Stimulated activated CD8-positive, alpha-beta memory T cell treated with anti-CD3 and anti-CD28 coated beads, Interleukin-7, amount 100 ng/mL, for 4 hours (primary cell): ENCODE measurements at places on chromosomes 5 and 9.

GRCh38 chr9:130159915-130160670 is 12.1 kb upstream of the NCS1 start:
- DNase-seq = no peak

- no peak for DNase-seq
Observed at GRCh38 chr5:16461026-16461425, 4.6 kb downstream of the ZNF622 start.

DNA sequence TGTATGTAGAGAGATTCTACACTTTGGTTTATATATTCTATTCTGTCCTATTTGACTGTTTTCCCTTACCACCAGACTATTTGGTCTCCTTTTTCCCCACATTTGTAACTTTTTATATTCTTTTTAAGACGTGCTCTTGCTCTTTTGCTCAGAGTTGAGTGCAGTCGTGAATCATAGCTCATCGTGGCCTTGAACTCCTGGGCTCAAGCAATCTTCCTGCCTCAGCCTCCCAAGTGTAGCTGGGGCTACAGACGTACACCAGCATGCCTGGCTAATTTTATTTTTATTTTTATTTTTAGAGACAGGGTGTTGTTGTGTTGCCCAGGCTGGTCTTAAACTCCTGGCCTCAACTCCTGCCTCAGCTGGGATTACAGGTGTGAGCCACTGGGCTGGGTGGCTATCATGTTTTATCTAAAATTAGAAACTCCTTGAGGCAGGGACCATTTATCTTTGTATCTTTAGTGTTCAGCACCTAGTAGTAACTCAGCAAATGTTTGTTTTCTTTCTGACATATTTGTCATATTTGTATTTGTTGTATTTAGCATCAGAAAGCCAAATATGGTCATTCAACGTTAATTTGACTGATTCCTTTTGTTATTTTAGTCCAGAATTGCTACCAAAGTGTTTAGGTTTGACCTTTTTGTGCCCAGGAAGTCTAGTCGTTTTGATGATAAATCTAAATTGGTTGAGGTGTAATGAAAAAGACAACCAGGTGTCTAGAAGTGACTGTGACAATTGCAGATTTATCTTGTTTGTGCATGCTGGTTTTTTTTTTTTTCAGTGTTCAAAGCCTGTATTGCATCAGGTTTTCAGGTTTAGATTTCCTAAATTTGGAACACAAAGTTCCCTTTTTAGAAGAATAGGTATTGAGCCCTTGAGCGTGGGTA is 44.3 kb downstream of the ERBIN start:
- DNase-seq = no peak

- DNase-seq = no peak
Observed at GRCh38 chr9:32092031-32092430, 292.4 kb upstream of the ACO1 start.

DNA sequence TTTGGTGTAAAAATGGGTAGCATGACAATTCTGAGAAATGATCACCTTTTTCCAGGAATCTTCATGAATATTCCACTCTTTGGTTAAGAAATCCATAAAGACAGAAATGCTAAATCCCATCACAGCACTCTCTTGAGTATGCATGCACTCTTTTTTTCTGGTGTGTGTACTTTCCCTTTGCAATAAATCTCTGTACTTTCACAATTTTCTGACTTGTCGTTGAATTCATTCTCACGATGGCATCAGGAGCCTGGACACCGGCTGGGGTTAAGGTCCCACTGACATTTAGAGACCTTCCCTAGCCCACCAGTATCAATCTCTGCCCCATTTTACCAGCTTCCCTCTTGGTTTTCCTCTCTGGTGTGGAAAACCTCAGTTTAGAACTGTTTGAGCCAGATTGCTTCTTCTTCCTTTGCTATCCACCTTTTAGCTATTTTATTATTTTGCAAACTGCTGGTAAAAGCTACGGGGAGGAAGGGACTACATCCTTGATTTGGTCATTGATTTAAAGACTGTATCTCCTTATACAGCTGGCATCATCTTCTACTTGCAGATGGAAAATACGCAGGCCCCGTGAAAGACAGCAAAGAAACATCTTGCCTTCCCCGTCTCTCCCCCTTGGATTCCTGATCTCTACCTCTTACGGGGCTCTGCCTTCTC is 59.9 kb upstream of the ZFR start:
- DNase-seq = no peak

GRCh38 chr9:34985311-34985899 is 4.1 kb upstream of the DNAJB5 start:
- no peak for DNase-seq

DNA sequence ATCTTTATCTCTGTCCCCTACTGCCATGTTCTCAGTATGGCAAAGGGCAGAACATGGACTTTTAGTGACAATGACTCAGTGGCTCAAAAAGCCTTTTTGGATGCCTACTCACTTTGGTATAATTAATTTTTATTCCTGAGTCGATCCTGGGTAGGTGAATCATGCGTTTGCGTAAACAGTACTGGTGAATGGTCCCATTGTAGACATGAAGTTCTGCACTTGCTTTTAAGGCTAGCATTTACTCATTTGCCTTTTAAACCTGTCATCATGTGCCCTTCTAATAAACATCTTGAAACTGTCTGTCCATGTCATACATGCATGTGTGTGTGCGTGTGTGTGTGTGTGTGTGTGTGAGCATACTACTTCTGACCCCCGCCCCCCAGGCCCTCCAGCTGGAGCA is 223.0 kb downstream of the AUH start:
- no peak for DNase-seq

GRCh38 chr9:8772302-8772701 is 972.7 kb upstream of the DMAC1 start:
- DNase-seq = no peak

- DNase-seq = no peak
Observed at GRCh38 chr5:173752653-173753052, 135.5 kb upstream of the CPEB4 start.

GRCh38 chr9:77953590-77953989 is 78.0 kb downstream of the GNAQ start:
- DNase-seq = no peak

- no peak for DNase-seq
Observed at GRCh38 chr5:114120166-114120565, 241.7 kb upstream of the KCNN2 start.

- no peak for DNase-seq
Observed at GRCh38 chr9:126336736-126337325, 10.2 kb downstream of the MVB12B start.

DNA sequence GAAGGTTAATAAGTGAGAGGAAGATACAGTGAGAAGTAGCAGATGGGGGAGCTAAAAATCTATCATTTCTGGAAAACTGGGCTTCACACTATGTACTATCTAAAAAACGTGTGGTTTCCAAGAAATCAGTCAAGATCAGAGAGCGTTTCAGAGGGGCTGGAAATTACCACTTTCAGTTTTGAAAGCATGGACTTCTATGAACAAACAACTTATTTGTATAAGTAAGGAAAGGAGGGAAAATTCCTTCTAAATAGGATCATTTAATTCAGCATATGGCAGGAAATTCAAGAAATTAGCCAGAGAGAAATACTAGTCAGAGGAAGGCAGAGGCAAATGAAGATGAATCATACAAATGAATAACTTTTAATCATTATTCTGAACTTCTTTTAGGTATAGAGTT is 11.3 kb downstream of the TNC start:
- DNase-seq = no peak

- DNase-seq = no peak
Observed at GRCh38 chr5:169204788-169205400, 96.0 kb downstream of the SLIT3 start.

DNA sequence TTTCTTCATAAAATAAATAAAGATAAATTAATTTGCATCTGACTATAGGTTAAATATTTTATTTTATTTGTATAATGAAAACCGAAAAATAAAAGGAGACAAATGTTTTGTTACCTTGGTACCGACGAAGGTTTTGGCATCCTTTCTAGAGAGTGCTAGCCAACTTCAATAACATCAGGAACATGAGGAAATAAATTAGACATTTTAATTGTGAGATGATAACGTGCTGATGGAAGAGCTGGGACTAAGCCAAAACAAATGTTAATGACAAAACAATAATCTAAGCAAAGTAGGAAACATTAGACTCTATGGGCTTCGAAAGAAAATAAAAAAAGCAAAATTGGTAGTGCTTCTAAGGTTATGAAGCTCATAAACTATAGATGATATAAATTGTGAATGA is 201.0 kb downstream of the IRX2 start:
- no peak for DNase-seq
